Activated CD4-positive, alpha-beta T cell treated with anti-CD3 and anti-CD28 coated beads, Interleukin-2, amount 50 U/mL, for 1 hour (primary cell): ENCODE measurements at places on chromosomes 16 and 17.

DNA sequence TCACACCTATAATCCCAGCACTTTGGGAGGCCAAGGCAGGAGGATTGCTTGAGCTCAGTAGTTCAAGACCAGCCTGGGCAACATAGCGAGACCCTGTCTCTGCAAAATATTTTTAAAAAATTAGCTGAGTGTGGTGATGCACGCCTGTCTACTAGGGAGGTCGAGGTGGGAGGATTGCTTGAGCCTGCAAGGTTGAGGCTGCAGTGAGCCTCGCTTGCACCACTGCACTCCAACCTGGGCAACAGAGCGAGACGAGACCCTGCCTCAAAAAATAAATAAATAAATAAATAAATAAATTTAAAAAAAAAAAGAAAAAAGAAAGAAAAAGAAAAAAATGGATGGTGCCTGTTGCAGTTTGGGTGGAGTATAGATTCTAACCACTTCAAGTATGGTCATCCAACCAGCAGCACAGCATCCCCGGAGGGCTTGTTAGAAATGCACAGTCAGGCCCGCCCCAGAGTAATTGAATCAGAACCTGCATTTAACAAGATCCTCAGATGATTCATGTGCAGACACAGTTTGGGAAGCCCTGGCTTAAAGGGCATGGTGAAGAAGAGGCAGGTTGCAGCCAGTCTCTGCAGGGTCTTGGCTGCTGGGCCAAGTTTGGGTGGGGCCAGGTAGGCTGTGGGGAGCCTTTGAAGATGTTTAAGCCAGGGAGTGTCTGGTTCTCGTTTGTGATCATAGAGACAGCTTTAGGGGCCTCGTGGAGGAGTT is 40.8 kb downstream of the MRC2 start:
- DNase-seq = no peak

GRCh38 chr17:72378414-72379390 is 257.9 kb downstream of the SOX9 start:
- DNase-seq = no peak

- DNase-seq = no peak
Measured at GRCh38 chr17:31595666-31596381, 204.3 kb downstream of the RAB11FIP4 start.

- DNase-seq = no peak
Measured at GRCh38 chr17:42409523-42410318, 13.3 kb downstream of the CAVIN1 start.

DNA sequence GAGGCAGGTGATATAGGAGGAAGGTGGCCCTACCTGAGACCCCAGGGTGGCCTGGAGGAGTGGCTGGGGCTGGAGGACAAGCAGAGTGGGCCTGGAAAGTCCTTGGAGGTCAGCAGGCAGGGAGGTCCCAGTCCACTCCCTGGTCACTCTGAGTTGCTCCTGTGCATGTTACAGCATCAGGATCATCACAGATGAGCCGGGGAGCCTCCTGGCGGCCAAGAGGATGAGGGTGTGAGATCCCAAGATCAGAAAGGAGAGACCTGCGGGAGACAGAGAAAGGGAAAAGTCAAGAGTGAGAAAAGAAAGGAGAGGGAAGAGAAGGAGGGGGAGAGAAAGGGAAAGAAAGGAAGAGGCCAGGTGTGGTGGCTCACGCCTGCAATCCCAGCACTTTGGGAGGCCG is 71.7 kb downstream of the MRM1 start:
- DNase-seq = no peak

GRCh38 chr16:69266334-69267063 is 44.7 kb upstream of the VPS4A start:
- DNase-seq = no peak

GRCh38 chr16:84329016-84329415 is 34.3 kb downstream of the WFDC1 start:
- no peak for DNase-seq

DNA sequence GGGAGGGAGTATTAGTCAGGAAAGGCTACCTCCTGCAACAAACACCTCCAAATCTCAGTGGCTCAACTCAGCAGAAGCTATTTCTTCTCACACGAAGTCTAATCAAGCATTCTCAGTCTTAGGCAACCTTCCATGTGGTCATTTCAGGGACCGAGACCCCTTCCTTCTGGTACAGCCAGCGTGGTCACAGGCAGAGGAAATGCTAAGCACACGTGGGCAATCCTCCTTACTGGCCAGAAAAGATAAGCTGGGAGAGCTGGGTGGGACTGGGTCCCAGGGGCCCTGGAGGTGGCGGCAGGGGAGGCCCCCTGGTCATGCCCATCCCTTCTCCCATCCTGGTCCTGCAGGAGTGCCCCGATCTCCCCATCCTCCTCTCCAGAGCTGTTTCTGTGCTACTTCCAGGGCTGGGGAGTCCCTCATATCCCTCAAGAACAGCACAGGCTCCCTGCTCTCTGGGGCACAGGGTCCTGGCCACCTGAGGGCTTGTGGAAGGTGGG is 5.7 kb upstream of the CX3CL1 start:
- DNase-seq = no peak

DNA sequence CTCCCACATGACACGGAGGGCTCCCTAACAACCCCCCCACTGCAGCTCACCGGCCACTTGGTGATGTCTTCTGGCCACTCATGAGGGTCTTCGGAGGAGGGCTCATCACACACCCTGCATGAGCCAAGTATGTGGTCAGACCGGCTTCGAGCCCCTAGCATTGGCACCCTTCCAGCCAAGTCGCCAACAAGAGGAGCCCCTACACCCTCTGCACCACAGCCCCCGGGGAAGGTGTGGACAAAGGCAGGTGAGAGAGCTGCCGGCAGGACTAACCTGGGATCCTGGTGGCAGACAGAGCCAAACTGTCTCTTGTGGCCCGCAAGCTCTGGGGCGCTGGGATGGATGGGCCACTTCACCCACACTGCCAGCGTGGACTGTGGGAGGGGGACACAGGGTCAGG is 6.5 kb downstream of the SNRNP25 start:
- no peak for DNase-seq

DNA sequence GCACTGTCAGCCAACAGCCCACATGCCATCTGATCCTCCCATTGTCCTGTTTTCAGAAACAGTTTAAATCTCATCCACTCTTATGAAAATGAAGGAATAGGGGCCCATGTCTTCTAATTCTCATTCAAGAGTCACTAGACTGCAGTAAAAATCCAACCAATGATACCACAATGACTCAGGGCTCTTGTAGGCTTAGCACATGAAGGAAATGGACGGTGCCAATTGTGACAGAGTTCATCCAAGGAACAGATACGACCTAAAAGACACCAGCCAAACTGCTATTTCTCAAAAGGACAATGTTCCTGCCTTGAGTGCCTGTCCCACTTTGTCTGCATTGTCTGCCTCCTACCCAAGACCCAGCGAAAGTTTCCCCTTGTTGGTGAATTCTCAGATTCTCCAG is 204.8 kb upstream of the COX10 start:
- DNase-seq = no peak

GRCh38 chr17:58281511-58282011 is 826 bp upstream of the MPO start:
- no peak for DNase-seq

- DNase-seq = peak; percentile 13
Measured at GRCh38 chr16:47037396-47037745, 63.9 kb upstream of the DNAJA2 start.

DNA sequence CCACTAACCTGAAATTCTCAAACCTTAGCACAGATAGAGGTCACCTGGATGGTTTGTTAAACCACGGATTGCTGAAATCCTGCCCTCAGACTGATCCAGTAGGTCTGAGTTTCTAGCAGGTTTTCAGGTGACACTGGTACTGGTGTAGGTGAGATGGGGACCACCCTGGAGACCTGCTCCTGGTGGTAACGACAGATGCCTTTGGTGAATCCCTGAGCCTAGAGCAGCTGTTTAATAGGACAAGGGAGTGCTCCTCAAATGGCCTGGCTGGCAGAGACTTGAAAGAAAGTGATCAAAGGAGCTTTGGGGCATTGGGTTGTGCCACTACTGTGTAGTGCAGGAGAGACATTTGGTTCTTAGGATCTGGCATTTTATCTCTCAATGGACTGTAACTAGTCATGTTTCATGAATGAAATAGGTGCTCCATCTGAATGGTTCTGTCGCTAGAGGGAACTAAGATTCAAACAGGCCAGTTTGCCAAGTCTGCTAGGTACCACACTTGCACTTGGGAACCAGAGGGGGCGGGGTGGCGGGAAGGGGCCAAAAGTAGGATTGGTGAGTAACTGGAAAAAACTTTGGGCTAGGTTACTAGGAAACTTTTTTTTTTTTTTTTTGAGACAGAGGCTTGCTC is 2.9 kb upstream of the IFI35 start:
- no peak for DNase-seq

- no peak for DNase-seq
Measured at GRCh38 chr16:52066962-52067361, 480.0 kb downstream of the TOX3 start.

DNA sequence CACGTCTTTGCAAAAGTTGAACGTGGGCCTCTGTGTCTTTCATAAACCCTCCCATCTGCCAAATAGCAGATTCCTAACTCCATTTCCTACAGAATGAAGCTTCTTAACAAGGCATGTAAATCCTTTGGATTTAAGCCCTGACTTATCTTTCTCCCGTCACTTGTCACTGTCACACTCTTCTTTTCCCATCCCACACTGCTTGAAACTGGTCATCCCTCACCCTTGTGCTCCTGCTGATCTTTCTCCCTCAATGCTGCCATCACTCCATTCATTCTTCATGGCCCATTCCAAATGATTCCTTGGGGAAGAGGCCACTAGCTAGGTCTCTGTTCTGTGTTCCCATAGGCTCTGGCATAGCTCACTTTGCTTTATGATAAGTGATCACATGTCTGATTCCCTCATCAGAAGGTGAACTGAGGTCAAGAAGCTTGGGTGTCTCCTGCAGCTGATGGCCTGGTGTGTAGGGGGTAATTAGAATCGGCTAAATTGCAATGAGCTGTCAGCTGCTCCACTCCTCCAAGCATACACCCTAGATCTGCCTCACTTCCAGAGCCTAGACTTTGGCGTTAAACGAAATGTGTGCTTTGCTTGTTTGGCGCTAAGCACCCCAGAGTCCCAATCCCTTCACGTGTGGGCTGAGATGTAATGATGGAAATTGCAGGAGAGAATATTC is 61.7 kb downstream of the PECAM1 start:
- no peak for DNase-seq

DNA sequence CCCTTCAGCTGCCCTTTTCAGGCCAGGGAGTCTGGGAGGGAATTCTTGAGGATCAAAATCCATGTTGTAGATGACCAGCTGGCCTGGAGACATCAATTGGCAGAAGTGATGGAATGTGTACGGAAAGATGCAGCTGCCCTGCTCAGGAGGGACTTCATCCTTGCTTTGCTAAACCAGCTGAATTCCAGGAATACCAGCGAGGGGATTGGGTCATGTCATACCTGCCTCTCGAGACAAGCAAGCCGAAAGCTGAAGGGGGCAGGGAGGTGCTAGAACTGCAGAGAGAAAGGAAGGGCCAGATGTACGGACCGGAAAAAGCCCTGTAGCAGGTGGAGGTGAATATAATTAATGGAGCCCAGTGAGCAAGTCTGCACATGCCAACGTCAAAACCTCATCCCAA is 25.6 kb upstream of the NTN1 start:
- DNase-seq = no peak

DNA sequence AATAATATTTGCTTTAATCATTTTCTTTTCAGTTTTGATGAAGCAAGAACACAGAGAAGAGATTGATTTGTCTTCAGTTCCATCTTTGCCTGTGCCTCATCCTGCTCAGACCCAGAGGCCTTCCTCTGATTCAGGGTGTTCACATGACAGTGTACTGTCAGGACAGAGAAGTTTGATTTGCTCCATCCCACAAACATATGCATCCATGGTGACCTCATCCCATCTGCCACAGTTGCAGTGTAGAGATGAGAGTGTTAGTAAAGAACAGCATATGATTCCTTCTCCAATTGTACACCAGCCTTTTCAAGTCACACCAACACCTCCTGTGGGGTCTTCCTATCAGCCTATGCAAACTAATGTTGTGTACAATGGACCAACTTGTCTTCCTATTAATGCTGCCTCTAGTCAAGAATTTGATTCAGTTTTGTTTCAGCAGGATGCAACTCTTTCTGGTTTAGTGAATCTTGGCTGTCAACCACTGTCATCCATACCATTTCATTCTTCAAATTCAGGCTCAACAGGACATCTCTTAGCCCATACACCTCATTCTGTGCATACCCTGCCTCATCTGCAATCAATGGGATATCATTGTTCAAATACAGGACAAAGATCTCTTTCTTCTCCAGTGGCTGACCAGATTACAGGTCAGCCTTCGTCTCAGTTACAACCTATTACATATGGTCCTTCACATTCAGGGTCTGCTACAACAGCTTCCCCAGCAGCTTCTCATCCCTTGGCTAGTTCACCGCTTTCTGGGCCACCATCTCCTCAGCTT is 45.0 kb downstream of the ESRP2 start:
- no peak for DNase-seq

DNA sequence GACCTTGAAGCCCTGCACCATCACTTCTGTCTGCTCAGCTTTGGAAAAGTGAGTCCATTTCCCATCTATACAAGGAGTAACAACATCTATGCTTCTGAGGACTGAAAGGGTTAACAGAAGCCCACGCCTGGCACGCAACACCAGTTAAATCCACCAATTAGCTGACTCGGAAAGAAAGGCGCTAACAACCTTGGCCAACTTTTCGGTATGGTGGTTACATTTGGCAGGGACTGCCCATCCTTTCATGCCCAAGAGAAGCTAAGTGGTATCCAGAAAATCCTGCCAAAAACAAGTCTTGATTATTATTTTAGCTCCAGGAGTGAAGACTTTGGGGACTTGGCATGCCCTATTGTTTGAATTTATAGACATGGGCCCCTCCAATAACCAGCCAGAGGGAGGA is 202.3 kb upstream of the RPL38 start:
- no peak for DNase-seq

DNA sequence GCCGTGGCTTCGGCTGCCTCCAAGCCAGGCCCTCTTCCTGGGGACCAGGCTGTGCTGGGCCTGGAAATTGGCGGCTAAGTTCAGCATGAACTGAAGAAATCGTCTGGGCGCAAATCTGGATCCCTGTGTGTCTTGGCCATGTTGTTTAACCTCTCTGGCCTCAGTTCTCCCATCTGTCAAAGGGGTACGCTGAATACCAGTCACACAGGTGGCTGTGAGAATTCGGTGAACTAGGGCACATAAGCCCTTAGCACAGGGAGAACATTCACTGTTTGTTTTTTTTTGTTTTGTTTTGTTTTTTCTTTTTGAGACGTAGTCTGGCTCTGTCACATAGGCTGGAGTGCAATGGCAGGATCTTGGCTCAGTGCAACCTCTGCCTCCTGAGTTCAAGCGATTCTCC is 19.0 kb downstream of the LASP1 start:
- DNase-seq = no peak

DNA sequence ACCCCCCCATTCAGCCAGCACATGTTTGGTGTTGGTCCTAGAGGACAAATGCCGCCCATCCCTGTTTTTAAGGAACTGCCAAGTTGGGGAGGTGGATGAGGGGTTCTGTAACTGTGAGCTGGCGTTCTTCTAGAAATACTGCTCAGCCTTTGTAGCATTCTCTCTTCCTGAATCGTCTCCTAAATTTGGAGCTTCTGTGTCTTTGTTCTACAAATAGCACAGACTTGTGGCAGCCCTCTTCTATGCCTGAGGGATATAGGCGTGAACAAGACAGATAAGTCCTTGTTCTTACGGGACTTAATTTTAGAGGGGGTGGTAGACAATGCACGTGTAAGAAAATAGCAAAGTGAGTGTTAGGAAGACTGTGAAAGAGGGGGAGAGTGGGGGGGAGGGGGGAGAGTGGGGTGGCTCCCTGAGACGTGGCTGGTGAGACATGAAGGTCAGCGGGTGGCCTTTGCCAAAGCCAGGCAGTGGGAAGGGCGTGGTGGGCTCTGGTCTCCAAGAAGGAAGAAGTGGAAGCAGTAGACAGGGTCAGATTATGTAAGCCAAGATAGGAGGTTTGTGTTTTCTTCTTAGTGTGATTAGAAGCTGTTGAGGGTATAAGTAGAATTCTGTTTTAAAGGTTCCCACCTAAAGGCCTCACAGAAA is 9.9 kb downstream of the MFSD11 start:
- no peak for DNase-seq
